GM23248 (cell line): ENCODE measurements at places on chromosomes 12 and 14.

DNA sequence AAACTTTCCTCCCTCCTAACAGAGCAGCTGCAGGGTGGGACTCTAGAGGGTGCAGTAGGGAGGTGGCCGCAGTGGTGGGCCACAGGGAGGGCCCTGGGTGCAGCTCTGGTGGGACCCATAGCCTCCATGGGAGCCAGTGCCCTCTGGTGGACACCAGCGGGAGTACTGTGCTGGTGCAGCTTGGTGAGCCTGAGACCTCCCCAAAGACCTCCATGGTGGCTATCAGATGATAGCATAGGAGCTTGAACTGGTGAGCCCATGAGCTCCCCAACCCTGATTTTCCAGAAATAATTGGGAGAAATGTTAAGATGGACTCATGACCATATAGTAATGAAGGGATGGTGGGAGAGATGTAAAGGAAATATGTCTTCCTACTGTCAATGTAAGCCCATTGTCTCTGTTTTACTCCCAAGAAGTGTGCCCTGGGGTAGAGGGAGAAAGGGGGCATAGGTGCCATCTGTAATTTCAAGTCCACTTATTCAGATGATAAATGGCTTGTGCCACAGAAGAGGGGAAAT, 98.7 kb downstream of the GAS2L3 start:
- no peaks in the 10 kb centered on the region for H3K36me3 ChIP-seq
- peak; percentile 17 for DNase-seq
- no peak overlapping the region for H3K27ac ChIP-seq
- no peak overlapping the region for H3K4me3 ChIP-seq
- 0 out of 2 replicates have a peak, but pooled peaks cover 5% of the 10 kb centered on the region for H3K4me1 ChIP-seq

DNA sequence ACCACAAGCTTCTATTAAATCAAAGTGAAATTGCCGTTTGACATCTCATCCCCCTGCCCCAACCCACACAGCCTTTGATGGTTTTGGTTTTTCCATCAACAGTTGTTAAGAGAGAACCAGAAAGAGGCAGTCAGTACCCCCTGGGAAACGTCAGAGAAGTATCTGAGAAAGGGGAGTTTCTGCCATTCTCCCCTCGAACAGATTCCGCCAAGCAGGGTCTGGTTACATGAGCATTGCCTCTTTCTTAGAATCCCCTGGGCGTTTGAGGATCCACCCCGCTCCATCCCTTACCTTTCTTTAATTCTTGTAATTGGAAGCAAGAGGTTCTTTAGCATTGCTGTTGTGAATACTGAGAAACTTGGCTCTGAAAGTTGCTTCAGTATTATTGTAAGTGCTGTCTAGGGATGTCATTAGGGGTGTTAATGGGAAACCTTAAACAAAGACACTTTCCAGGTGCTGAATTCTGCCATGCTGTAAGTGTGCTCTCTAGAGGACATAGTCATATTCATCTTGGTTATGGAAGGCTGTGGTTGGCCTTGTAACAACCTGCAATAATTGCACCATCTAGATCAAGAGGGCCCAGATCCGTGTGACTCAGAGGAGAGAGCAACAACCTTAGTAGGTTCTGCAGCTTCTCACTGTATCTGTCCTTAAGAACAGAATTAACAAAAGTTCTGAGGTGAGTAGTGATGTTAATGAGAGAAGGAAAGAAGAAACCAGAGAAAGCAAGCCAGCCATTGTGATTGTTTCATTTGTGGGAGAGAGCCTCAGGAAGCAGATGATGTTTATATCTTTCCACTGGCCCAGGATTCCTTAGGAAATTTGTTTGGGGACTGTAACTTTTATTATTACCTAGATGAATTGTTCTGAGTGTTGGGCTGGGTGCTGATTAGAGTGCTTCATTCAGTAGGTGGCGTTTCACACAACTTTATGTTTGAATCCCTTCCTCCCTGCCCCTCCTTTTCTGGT, 9.0 kb downstream of the TMBIM6 start:
- H3K36me3 ChIP-seq, result peaks cover 35% of the 10 kb centered on the region
- H3K4me3 ChIP-seq, result peak overlapping the region; percentile 10; the same call in 1 of the 2 replicates
- peak overlapping the region; percentile 94 for H3K27ac ChIP-seq
- H3K4me1 ChIP-seq, result peaks cover 62% of the 10 kb centered on the region

GRCh38 chr14:24964591-24964990, 85.4 kb downstream of the STXBP6 start:
- DNase-seq, result no peak
- H3K4me1 ChIP-seq, result peaks cover 35% of the 10 kb centered on the region
- H3K27me3 ChIP-seq, result no peaks in the 10 kb centered on the region
- H3K27ac ChIP-seq, result no peak overlapping the region
- H3K36me3 ChIP-seq, result no peaks in the 10 kb centered on the region

- H3K4me1 ChIP-seq, result no peaks in the 10 kb centered on the region
- peaks cover 54% of the 10 kb centered on the region for H3K27me3 ChIP-seq
- DNase-seq, result no peak
These were observed 42.7 kb upstream of the GPR132 start for GRCh38 chr14:105107781-105108515.
